ENCODE measurements at places on chromosomes 5 and 9.

- DNase-seq, result peak; percentile 10
Observed at GRCh38 chr5:122656160-122656559, 118.7 kb upstream of the SNX2 start.

- no peak for DNase-seq
Observed at GRCh38 chr5:63125862-63126261, 547.2 kb downstream of the LRRC70 start.

GRCh38 chr5:54159153-54159892 is 151.1 kb downstream of the ARL15 start:
- DNase-seq, result peak; percentile 49

DNA sequence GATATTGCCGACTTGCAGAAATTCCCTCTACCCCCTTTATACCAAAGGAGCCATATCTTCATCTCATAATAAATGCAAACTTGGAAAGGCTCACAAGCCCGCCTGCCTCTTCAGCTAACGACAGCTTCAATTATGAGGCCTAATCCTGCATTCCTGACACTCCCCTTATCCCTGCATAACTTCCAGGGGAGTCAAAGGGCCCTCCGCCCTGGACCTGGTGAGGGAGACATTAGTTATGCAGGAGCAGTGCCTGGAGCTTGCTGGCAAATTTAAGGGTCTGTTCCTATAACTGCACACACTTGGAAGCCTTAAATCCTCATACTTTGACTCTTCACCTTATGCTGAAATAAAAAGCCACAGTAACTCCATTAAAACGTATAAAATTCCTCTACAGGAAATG is 617.9 kb downstream of the BNC2 start:
- peak; percentile 26 for DNase-seq

- peak; percentile 49 for DNase-seq
Observed at GRCh38 chr5:93580927-93581445, at the start of gene NR2F1-AS1. TSS of gene NR2F1-AS1 (minus strand) at chr5:93581219.

- no peak for DNase-seq
Observed at GRCh38 chr5:158809310-158809850, 290.3 kb downstream of the EBF1 start.

DNA sequence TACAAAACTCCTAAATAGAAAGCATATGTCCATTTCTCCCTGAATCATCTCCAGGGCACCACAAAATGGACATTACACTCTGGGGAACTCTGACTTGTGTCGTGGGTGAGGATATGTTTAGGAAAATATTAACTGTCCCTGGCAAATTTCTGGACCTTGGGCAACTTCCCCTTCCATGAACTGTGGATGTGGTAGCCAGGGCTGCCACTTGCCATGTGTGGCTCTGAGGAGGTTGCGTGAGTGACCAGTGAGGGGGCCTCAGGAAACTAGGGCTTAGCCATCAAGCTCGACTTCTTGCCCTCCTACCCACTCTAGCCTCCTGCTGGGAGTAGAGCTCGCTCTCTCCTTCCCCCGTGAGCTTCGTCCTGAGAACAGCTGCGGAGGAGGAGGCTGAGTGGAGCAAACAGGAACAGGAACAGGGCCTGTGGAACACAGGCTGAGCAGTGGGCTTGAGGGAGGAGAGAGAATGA is 13.8 kb upstream of the STC2 start:
- DNase-seq, result no peak

- peak; percentile 53 for DNase-seq
Observed at GRCh38 chr5:159444441-159445082, 114.3 kb upstream of the IL12B start.

- DNase-seq, result no peak
Observed at GRCh38 chr5:134547999-134548658, 22.7 kb downstream of the JADE2 start.

DNA sequence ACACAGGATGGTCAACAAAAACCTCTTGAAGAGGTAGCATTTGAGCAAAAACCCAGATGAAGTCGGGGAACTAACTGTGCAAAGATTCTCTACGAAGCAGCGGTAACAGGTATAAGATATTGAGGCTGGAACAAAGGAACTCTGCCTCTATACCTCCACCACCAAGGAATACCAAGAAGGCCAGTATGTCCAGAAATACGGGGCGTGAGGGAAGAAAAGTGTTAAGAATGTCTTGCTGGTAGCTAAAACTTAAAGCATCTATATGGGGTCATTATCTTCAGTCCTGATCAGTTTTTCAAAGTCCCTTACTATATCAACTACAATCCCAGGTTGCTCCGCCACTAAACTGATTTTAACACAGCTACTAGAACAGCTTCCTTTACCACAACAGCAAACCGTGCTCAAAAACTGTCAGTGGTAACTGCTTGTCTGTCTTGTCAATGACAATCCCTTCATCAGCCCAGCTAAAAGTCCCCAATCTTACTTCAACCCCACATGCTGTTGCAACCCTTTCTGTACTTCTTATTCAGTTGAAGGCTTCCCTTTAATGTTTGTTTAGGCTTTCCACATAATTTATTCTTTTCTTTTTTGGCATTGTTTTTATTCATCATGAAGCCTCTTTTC is 9.4 kb downstream of the PAM start:
- no peak for DNase-seq

DNA sequence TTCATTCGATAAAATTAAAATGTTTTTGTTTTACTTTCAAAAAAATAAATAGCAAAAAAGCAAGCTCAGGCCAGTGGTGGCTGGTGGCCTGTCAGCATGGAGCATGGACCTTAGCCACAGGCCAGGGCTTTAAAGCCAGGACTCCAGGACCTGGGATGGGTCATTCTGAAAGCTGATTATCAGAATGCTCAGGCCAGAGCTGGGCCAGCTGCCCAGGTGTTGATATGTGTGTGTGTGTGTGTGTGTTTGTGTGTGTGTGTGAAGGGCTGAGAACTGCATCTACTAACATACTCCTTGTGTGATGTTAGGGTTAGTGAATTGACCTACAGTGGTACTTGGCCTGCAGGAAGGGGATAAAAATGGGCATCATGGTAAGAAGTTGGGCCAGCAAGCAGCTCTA is 21.5 kb downstream of the PALM2AKAP2 start:
- no peak for DNase-seq

- DNase-seq, result no peak
Observed at GRCh38 chr5:34803974-34804732, 34.8 kb upstream of the TTC23L start.

DNA sequence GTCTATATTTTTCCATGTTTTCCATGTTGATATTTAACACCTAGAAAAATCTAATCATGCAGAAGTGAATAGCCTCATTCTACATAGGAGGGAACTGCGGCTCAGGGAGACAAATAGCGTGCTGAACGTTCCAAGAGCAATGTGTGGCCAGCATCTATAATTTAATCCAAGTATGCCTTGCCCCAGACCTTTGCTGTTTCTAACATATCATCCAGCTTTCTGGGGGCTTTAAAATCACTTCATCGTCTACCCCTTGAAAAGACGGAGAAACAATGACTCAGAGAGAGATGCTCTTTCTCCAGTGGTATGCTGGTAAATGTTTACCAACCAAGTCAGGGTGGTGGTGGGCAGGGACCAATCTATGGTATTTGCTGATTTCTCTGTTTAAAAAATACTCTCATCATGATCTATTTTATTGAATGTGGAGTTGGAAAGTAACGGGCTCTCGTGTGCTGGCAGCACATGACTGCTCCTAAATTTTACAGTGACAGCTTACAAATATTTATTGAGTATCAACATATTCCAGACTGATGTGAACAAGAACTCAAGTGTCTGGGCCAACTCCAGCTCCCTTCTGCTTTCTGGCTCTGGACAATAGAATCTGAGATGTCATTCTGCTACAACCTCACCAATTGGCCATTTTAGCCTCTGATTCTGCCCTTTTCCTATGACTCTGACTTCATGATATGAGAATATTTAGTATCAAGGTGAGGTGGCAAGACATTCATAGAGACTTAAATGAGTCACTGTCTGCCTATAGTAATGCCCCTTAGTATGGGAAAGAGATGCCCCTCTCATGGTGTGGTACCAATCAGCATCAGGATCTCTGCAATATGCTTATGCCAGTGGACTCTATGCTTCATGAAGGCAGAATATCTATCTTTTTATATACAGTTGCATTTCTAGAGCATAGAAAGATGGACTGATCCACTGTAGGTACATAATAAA is 407.4 kb upstream of the TNC start:
- DNase-seq, result no peak

DNA sequence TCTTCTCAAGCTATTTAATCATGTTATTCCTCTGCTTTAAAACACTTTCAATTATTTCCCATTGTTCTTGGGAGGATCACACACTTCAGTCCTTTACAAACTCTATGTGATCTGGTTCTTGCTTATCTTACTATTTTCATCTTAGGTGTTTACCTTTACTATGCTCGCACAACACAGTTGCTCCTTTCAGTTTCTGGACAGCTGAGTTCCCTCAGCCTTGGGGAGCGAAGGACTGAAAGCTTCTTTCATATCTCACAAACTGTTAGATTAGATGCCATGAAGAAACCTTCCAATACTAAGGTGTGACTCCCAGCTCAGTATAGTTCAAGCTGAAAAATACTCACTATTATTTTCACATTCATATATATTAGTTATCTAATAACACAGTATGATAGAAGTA is 117.9 kb downstream of the CDC42SE2 start:
- no peak for DNase-seq

GRCh38 chr5:143449772-143450171 is 46.3 kb upstream of the NR3C1 start:
- DNase-seq, result no peak

GRCh38 chr5:43193181-43193893 is 1.3 kb downstream of the NIM1K start:
- peak; percentile 93 for DNase-seq

GRCh38 chr9:136283291-136284235 is 20.3 kb downstream of the CCDC187 start:
- DNase-seq, result peak; percentile 59

DNA sequence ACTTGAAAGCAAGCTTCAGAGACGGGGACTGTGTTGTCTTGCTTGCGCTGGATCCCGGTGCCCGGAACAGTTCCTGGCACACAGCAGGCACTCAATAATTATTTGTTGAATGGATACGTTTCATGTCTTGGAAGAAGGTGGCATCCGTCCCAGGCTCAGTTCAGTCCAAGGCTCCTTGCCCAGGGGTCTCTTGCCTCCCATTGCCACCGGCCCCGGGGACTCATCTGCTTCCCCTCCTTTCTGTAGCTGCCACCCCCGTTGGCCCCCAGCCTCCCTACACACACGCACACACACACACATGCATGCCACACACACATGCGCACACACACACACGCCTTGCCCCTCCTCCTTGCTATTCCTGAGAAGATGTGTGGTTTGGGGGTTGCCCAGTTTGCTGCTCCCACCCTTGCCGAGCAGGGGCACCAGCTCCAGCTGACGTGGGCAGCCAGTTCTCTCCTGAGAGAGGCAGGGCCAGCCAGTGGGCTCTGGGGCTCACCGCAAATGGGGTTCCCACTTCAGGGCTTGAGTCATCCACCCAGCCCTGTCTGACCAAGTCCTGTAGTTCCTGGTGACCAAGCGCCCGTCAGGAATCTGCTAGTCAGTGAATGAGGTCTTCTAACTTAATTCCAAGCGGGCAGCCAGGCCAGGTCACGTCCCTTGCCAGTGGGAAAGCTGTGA is 41.8 kb downstream of the HK3 start:
- DNase-seq, result no peak

GRCh38 chr9:694403-695154 is 146.9 kb upstream of the DMRT1 start:
- DNase-seq, result peak; percentile 94

DNA sequence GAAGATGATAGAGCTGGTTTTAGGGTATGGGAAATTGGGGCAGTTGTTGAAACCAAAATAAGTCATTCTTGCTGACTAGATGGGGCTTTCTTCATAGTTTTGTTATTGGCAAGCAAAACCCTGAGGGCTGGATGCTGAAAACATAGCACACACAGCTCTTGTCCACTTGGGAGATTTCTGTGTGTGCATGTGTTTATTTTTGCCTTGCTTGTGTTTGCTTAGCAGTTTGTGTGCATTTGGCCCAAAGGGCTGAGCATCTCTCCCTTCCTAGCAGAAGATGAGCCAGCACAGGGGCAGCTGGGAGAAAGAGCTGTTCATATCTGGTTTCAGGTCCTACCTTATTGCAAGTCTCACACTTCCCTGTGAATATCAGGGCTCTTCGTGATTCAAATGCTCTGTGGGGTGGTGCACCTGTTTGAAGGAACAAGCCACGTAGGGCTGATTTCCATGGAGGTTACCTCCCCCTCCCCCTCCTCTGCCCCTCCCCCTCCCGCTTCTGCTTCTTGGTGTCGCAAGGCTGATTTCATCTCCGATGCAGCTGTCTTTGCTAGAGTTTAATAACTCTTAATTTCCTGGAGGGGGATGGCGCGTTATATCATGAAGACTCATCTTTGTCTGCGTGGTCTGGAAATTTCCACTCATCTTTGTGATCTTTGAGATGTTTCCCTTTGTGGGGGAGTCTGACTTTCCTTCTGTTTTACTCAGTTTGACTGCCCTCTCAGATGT is 296.5 kb downstream of the ARHGAP26 start:
- peak; percentile 91 for DNase-seq

DNA sequence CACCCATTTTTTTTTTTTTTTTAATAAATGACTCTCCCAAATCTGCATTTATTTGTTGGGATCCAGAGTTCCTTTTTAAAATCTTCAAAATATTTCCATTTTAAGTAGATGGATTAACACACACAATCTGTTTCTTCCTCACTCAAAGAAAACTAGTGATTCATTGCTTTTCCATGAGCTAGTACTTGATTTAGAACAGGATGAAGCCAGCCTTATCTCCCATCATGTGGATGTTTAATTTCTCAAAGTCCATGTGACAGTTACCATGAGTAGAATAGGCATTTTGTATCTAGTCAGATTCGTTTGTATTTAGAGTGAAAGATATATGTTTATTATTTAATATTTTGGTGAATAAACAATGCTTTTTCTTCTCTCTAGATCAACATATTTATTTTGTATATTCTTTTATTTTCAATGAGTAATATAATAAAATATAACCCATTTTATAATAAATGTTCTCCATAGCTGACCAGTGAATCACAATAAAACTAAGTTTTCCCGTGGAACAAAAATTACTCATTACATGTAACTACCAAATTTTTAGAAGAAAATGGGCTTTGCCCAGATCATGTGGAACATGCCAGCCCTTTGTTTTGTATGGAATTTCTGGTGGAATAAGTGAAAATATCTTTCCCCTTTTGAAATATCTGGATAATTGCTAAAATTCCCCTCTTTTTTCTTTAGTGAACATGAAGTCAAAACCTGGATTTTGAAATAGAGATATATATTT is 54.9 kb upstream of the RPS23 start:
- DNase-seq, result peak; percentile 76

DNA sequence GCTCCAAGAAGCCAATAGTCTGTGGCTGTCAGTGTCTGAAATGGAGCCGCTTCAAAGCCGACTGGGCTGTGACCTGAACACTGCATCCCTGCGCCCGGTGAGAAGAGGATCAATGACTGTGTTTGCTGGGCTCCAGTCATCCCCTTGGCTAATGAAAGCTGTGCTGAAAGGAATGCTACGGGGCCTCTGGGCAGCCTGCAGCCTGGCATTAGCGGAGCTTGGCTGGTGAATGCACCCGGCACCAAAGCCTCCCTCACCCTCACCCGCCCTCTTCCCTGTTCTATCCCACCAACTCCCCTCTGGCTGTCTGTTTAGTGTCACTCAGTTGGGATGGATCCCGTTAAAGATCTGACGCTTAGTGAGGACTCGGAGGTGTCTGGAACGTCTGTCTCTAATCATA is 355.3 kb downstream of the BNC2 start:
- DNase-seq, result no peak

- DNase-seq, result peak; percentile 56
Observed at GRCh38 chr5:104266161-104266560, 703.6 kb upstream of the NUDT12 start.

Data from LHCN-M2 (cell line).